ENCODE measurements at places on chromosomes 4 and X. TPM values are rescaled to one million over a fixed set of nuclear protein-coding genes. Genes with fewer than 3 reads are reported as not detected.

The PNMA6A gene
- total RNA-seq = 0.20 TPM

The F9 gene
- not detected for total RNA-seq

The GLRA2 gene
- total RNA-seq = not detected

GRCh38 chr4:2045518-2045951 is 13.6 kb upstream of the NAT8L start:
- no peak for DNase-seq

- DNase-seq = no peak
Measured at GRCh38 chr4:109444182-109444844, 10.7 kb downstream of the SEC24B start.

GRCh38 chr4:18882468-18882867 is 860.9 kb upstream of the LCORL start:
- DNase-seq = no peak

- no peak for DNase-seq
Measured at GRCh38 chr4:159283696-159284095, 180.8 kb downstream of the RAPGEF2 start.

DNA sequence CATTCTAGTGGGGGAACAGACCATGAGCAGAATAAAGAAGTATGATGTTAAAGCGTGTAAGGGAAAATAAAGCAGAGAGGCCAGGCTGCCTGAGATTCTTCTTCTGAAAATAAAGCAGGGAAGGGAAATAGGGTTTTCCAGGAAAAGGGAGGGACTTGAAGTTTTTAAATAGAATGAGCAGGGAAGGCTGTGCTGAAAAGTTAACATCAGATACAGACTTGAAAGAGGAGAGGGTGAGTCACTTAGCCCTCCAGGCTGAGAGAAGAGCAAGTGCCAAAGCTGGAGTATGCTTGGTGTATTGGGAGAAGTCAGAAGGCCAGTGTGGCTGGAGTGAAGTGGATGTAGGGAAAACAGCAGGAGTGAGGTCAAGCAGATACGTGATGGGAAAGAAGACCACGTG is 10.0 kb upstream of the PLK4 start:
- no peak for DNase-seq
